ENCODE measurements at places on chromosomes 16 and 17.

GRCh38 chr16:72203401-72203800 lies 31.4 kb upstream of the PMFBP1 start:
- DNase-seq = no peak

DNA sequence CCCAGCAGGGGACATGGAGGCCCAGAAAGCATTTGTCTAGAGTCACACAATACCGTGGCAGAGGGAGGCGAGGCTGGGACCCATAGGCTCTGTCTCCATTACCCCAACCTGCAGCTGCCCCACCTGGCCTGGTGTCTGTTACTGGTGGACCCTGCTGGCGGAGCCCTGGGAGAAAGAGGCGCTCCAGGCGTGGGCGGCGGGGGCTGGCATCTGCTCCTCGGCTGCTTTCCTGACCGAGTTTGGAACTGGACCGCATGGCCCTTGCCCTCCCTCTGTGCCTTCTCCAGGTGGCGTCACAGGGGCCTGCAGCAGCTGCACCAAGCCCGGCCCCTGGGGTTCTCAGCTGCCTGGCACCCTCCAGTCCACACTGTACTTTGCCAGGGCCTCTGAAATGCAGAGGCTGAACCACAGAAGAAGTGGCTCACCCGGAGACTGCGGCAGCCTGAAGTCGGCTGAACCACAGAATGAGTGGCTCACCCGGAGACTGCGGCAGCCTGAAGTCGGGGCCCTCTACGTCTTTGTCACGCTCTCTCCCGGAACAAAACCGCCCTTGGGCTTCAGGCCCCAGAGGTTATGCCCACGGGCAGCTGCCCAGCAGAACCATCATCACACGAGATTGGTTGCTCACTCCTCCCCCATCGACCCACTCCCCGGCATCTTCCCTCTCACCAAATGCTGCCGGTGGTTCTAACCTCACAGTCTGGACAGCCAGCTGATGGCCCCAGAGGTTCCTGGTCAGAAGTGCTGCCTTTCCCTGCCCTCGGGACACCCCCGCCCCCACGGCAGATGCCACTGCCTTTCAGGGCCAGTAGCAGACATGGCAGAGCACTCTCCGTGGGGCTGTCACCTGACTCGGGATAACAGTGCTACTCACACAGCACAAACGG lies 20.2 kb downstream of the CBFA2T3 start:
- no peak for DNase-seq

- no peak for DNase-seq
Observed at GRCh38 chr17:17626840-17627239, 35.3 kb upstream of the PEMT start.

GRCh38 chr17:64780096-64781013 lies 118.2 kb upstream of the SMURF2 start:
- DNase-seq = no peak

DNA sequence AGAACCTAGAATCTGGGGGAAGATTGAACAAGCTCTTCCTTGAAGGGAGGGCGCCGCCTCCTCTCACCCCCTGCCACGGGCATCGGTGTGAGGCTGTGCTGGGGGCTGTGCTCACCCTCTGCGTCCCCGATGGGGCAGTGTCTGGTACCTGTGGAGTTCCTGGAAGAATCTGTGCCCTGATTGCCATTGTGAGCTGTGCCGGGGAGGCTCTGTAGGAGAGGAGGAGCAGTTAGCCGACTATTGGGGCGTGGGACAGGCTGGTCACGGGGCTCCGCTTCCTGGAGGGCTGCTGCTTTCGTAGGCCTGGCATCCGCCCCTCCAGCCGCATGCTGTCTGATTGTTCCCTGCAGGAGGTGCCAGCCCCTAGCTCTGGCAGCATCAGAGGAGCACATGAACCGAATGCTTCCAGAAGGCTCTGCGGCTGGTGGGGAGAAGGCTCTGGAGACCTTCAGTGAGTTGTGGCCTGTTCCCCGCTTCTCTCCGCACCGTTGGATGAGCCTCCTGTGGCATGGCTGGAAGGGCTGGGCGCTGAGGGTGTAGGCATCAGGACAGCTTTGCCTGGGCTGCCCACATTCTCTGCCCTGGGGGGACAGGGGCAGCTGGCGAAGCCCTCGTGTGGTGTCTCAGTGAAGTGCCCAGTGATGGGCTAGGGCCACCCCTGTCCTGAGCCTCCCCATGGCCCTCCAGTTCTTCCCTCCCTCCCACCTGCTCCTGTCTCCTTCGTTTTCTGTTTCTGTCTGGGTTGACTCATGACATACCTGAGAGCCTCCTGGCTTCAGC lies 86.9 kb downstream of the SEC14L1 start:
- no peak for DNase-seq

GRCh38 chr16:62921904-62922303 lies 885.7 kb upstream of the CDH8 start:
- DNase-seq = no peak

DNA sequence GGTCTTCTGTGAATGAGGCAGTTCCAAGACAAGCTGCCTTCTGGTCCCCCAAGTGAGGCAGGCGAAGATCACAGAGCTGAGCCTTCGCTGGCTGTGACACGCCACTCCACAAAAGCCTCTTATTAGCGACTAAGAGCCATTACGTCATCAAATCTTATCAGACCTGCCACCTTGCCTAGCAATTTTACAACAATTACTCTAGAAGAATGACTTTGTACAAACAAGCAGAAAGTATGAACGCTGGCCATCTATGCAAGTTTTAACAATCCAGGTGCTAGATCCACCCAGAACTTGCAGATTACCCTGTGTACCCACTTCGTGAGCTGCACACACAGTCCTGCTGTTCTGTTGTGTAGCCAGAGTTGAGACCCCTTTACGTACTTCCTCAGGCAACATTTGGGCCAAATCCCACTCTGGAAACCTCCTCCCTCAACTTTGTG lies 3.8 kb upstream of the ICAM2 start:
- DNase-seq = no peak

DNA sequence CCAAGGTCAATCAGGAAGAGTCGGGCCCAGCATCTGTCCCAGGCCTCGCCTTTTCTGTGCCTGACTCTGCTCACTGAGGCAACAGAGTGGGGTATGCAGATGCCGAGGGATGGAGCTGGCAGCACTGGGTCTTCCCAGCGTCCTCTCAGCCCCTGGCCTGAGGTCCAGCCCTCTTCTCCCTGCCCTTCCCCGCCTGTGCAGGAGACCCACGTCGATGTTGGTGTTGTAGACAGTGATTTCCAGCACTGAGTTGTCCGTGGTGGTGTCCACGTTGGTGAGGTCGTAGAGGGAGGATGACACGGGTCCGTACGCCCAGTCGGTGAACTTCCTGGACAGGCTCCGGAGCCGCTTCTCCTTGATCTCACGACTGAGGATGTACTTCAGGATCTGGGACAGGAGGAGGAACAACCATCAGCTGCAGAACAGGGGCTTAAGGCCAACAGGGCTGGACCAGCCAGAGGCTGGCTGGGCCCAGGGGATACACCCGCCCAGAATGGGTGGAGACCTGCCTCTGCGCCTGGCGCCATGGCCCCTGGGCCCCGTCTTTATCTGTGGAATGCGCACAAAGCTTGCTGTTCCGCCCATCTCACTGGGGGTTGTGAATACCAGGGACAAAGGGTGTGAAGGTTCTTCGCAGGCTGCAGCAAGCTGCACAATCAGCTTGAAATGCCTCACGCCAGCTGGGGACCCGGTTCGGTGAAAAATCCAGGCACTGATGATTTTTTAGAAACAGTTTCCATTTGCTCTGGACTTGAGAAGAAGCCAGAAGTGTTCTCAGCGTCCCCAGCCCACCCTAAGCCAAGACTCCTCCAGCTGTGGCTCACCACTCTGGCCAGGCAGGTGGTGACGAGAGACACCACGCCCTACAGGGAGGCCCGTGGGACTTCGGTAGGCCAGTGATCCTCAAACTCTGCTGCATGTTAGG lies 27.5 kb downstream of the TRPV3 start:
- peak; percentile 27 for DNase-seq

- DNase-seq = no peak
Observed at GRCh38 chr17:41617136-41617535, 4.6 kb upstream of the KRT16 start.

- DNase-seq = no peak
Observed at GRCh38 chr16:86476956-86477534, 33.3 kb upstream of the FOXF1 start.

DNA sequence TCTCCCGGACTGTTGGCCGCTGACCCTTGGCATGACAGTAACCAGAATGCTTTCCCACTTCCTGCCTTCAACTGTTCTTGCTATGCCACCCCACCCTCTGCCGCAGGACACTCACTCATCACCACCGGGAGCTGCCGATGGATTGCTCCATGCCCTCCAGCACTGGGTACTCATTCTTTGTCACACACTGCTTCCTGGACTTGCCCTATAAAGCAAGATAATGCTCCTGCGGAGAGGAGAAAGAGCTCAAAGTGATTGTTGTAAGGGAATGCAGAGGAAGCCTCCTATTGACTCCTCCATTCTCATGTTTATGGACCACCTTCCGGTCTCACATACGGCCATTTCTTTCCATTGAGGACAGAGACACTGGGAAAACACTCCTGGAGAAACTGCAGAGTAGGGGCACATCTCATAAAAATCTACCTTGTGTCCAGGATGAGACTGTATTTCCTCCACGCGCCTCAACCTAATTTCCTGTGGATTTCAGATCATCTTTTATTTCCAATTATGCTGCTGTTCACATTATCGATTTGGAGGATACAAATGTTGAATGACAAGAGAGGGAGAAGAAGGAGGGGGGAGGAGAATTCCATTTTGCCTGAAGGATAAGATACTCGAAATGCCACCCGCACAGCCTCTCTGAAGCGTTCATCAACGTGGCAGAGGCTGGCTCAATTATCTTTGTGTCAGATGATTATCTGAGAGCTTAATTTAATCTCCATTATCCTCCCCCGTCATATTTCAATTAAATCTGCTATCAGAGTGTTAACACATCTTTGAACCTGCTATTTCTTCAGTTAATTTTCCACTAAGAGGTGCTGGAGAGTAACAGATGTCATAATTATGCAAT lies 486.1 kb upstream of the SALL1 start:
- no peak for DNase-seq

GRCh38 chr17:65657251-65657828 lies 95.9 kb upstream of the AXIN2 start:
- no peak for DNase-seq

DNA sequence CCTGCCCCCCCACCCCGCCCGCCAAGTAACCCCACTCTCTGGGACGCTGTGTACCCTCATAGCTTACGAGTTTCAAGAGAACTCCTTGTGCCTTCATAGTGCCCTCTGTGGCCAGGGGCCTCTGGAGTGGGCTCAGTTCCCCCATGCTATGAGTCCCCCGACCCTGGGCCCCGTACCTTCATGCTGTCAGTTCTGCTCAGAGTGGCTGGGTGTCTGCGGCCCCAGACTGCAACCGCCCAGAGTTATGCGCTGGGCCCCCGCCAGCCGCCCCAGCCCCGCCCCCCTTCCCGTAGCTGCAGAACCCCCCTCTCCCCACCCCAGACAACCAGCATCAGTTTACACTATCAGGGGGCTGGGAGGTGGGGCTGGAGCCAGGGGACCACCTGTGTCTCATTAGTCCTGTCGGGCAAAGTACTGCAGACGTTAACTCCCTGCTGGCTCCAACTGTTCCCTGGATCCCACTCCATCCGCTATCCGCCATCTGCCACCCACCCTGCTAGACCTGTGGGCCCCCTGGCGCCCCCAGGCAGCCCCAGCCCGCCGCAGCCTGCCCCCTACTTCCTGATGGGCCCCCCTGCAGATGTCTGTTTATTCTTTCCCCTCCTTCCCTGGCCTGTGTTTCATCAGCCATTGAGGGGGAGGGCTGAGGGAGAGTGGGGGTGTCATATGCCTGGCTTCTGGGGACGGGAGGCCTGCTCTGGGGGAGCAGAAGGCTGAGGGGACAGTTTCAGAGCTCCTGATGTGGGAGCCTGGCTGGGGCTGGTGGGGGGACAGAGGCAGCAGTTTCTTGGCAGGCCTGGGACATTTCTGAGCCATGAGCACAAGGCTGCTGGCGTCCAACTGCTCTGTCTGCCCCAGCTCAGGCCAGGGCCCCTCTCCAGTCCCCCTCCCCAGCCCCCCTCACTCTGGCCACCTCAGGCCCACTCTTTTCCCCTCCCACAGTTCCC lies at the start of gene MFAP4:
TSS of gene MFAP4 (minus strand) at position 217 of the 947 bp plus-strand sequence. CDS start at position 182, 35 bp downstream.
- peak; percentile 61 for DNase-seq

GRCh38 chr16:3400446-3400778 lies 392 bp downstream of the ZSCAN32 start:
- DNase-seq = no peak

DNA sequence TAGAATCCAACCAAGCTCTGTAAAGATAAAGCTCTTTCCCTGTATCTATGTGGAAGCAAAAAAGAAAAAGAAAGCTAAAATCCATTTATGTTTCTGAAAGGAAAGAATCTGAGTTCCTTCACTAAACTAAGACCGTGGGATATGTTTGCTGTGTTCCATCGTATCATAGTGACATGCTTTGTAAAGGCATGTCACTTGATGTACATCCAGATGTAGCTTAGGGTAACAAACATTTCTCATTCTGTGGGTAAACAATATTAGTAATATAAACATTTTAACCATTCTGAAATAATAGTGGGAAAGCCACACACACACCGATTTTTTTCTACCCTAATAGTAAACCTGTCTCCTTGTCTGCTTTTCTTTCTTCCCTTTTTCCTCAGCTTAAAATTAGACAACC lies 78.1 kb downstream of the TUBD1 start:
- no peak for DNase-seq

GRCh38 chr17:38320482-38320881 lies 23.3 kb downstream of the GPR179 start:
- DNase-seq = no peak

DNA sequence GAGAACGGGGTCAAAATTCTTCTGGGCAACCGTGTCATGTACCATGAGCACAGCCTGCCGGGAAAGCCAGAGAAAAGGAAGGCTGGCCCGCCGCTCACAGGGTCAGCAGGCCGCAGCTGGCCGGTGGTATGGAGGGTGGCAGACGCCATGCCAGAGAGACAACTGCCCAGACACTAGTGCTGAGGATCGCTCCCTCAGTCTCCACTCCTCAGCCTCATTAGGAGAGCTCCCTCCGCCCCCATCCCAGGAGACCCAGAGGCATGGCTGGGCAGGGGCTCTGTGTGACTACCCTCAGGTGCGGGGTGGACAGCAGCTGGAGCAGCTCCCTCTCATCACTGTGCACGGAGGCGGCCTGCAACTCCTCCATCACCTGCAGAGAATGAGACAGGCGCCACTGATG lies 3.2 kb downstream of the MPP3 start:
- no peak for DNase-seq

DNA sequence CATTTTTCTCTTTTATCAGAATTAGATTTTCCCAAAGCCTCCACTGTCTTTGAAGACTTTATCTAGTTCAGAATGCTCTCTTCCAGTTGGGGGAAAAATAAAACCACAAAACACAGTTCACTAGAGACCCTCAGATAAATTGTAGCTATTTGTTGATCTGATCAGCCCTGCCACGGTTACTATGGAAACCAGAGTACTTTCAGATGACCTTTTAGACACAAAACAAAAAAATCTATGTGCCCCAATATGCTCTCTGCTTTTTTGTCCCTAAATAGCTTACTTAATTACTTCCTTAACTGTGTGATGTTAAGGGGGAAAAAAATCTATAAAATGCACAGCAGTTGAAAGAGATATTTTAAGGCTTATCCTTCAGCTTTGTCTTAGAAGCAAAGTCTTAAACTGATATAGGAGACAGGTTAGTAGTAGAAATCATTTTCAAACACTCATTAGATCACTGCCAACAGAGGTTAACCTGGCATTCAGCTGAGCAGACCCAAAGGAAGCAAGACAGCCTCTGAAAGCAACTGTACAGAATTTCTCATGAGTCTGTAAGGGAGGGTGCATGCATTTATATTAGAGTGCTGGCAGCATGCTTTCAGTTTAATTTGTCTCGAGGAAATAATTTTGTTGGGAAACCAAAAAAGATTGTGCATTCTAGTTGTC lies 129.9 kb upstream of the CACNG5 start:
- no peak for DNase-seq

- DNase-seq = no peak
Observed at GRCh38 chr17:1179112-1179817, 516 bp downstream of the ABR start.

GRCh38 chr16:56941092-56941491 lies 9.2 kb downstream of the HERPUD1 start:
- no peak for DNase-seq

Measured in GM04503 (cell line).